BJ (cell line): ENCODE measurements at places on chromosomes 12 and 14.
A peak's percentile ranks its signal among the peaks of the same experiment; 100 is the strongest.

DNA sequence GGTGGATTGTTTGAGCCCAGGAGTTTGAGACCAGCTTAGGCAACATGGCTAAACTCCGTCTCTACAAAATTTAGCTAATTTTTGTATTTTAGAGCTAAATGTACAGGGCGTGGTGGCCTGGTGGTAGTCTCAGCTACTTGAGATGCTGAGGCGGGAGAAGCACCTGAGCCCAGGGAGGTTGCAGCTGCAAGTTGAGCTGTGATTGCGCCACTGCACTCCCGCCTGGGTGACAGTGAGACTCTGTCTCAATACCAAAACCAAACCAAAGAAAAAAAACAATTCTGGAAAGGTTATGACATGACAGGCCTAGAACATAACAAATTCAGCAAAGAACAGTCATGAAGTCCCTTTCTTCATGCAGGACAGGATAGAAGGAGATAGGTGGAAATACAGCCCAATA is 25.7 kb downstream of the WDR89 start:
- DNase-seq: no peak

GRCh38 chr14:66459603-66460002 is 26.6 kb upstream of the CCDC196 start:
- DNase-seq: no peak

- DNase-seq: no peak
These were observed 1322.3 kb upstream of the SEL1L start for GRCh38 chr14:82855912-82856391.

DNA sequence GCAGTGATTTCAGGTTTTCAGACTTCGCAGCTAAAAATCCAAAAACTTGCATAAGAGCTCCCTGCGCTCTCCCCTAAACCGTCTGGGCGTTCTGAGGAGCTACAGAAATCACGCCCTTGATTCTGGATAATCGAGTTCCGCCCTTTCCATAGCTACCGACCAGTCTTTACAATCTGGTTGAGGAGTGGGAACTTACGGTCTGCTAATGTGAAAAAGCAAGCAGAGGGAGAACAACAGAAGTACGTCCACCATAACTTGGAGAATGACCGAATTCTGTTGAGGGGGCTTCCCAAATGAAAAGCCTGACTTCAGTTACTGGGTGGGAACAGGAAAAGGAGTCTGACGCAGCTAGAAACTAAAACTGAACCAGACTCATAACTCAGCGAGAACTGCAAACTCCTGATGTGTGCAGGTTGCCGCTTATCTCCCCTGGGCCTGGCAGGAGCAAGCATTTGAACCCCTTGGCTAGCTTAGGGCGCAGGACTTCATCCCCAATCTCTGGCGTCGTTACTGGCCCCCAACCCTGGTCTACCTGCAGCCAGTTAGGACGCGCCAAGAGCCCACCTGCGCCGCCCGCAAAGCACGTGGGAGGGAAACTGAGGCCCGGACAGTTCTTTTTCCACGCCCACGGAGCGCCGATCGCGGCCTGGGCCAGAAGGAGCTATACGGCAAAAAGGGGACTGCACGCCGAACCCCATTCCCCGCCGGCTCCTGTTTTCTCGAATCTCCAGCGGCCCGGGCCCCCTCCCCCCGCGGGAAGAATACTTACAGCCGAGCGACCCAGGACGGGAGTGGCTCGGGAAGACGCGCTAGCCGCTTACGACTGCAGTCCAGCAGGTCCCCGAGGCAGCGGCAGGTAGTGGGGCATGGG is 838 bp downstream of the LRIG3 start:
- no peak for DNase-seq

GRCh38 chr12:16884056-16884455 is 278.1 kb upstream of the LMO3 start:
- no peak for DNase-seq

- DNase-seq: no peak
These were observed 73.9 kb downstream of the ITPK1 start for GRCh38 chr14:93041830-93042229.

- no peak for DNase-seq
These were observed 1.4 kb downstream of the AKAP6 start for GRCh38 chr14:32330351-32331111.

DNA sequence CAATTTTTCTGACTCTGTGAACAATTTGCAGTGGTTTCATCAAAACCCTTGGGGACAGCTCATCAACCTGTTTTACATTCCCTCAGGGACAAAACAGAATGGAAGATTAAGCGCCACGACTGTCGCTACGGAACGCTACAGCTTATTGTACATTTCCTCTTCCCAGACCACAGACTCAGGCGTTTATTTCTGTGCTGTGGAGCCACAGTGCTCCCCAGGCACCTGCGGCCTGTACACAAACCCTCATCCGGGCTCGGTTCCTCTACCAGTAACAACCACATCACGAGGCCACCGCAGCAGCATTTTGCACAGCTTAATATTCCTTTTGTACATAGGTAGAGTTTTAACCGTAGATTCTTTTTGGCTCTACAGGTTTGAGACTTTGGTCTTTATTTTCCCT is 397.4 kb upstream of the OR4E1 start:
- no peak for DNase-seq

- no peak for DNase-seq
These were observed 98.8 kb upstream of the GSC start for GRCh38 chr14:94868772-94869072.

DNA sequence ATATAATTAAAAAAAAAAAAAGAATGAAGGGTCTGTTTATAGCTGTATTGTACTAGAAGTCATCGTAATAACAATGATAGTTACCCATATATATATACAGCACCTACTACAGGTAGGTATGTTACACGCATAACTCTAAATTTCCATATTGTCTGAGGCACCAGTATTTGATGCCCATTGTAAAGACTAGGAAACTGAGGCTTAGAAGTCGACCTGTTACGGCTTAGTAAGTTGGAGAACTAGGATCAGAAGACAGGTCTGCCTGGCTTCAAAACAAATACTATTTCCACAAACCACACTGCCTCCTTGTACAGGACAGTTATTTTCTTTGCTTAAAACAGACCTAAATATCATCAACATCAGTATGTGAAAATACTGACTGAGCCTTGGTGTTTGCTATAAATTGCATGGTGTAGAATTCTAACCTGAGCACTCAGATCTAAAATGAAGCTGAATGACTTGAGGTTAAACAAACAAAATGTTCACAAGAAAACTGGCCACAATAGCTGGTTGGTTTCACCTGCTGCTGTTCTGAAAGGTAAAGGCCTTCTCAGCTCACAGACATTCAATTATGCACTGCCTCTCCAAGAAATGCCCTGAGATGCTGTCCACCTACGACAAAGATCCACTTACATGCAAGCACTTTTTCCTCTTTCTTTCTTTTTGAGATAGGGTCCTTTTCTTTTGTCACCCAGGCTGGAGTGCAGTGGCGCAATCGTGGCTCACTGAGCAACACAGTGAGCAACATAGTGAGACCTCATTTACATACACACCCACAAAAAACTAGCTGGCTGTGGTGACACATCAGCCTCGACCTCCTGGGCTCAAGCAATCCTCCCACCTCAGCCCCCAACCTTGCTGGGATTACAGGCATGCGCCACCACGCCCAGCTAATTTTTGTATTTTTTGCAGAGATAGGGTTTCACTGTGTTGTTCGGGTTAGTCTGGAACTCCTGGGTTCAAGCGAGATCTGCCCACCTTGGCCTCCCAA is 35.7 kb downstream of the SSH1 start:
- DNase-seq: no peak

GRCh38 chr12:57640175-57641042 is 7.4 kb upstream of the B4GALNT1 start:
- no peak for DNase-seq

- no peak for DNase-seq
These were observed at the start of gene TTC7B for GRCh38 chr14:90815822-90816662. TTC7B (minus strand) TSS chr14:90816430; CDS start chr14:90816295, 135 bp downstream.

- DNase-seq: no peak
These were observed 4.3 kb downstream of the PSMD9 start for GRCh38 chr12:121892673-121893561.

- DNase-seq: no peak
These were observed 394.0 kb upstream of the SYT1 start for GRCh38 chr12:78470354-78471195.

DNA sequence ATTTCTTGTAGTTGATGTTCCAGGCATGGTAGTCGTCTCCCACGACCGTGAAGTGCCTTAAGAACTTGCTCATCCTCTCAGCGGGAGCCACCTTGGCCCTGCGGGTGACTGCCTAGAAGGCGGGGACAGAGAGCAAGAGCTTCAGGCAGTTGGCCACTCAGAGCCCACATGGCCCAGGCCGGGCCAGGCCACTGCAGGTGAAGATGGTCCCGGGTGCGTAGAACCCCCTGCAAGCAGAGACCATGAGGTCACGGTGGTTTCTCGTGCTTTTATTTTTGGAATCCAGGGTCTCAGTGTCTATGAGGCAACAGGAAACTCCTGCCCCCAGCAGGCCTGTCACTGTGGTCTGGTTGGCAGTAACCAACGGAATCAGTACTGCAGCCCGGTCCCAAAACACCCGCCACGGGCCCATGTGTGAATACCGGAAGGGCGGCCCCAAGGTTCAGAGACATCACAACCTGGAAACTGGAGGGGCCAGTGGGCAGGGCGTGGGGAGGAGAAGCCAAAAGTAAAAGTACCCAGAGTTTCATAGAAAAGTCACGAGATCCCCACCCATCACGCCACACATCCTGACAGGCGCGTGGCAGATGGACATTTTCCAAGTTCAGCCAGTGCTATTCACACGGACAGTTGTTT is 27.5 kb downstream of the HVCN1 start:
- no peak for DNase-seq

DNA sequence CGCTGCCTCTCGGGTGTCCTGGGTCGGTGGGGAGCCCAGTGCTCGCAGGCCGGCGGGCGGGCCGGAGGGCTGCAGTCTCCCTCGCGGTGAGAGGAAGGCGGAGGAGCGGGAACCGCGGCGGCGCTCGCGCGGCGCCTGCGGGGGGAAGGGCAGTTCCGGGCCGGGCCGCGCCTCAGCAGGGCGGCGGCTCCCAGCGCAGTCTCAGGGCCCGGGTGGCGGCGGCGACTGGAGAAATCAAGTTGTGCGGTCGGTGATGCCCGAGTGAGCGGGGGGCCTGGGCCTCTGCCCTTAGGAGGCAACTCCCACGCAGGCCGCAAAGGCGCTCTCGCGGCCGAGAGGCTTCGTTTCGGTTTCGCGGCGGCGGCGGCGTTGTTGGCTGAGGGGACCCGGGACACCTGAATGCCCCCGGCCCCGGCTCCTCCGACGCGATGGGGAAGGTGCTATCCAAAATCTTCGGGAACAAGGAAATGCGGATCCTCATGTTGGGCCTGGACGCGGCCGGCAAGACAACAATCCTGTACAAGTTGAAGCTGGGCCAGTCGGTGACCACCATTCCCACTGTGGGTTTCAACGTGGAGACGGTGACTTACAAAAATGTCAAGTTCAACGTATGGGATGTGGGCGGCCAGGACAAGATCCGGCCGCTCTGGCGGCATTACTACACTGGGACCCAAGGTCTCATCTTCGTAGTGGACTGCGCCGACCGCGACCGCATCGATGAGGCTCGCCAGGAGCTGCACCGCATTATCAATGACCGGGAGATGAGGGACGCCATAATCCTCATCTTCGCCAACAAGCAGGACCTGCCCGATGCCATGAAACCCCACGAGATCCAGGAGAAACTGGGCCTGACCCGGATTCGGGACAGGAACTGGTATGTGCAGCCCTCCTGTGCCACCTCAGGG is 679 bp downstream of the ARF6 start:
- DNase-seq: no peak

DNA sequence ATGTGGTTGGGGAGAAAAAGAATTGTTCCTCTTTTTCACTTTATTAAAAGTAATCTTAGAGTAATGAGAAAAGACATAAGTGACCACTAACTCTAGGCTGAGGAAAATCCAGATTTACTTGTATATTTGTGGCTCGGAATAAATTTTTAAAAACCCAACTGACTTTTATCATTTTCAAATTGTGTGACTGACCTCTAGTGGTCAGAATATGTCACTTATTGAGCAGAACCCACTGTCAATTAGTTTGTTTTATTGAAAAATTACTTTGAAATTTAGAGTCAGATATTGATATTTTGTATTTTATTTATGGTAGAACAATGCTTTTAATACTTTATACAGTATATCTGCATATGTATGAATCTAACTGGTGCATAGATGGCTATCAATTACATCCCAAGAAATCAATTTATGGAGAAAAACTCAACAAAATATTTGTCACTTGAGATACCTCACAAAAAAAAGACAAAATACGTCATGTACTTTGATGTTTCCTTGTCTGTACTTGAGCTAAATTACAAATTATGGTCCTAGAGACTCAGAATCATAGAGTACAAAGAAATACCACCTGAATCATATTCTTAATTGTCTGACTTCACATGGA is 229.4 kb downstream of the CNTN1 start:
- no peak for DNase-seq

- no peak for DNase-seq
These were observed 117.4 kb downstream of the TGFB3 start for GRCh38 chr14:75864352-75864751.

DNA sequence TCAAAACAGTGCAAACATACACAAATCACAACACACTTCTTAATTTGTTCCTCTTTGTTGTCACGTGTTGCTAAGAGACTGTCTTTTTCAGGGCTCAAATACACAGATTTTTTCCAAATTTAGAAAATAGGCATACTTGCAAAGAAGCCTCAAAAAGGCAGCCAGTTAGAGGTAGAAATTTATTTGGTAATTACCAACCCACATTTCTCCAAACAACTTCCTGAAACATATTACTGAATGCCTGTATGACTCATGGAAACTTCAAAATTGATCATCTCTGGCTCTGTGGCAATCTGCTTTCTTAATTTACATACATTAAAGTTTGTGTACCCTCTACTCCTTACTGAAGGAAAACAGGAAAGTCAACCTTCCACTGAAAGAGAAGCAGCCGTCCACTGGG is 36.4 kb downstream of the PPM1H start:
- DNase-seq: no peak

GRCh38 chr12:111330800-111331752 is 37.8 kb downstream of the PHETA1 start:
- DNase-seq: peak; percentile 7

DNA sequence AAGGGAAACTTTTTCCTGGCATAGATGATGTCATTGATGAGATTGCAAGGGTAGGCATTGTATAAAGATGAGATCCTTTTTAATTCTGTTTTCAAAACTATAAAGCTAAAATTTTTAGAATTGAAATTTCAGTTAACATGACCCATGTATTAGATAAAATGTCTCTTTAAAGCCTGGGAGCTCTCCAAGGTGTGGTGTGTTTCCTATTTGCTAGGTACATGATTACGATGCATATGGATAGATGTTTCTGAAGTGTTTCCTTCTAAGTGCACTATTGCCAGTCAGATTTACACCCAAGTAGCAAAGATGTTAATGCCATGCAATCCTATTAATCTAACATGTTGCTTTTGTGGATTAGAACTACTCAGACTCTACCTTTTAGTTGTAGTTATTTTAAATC is 834.7 kb downstream of the DIO2 start:
- no peak for DNase-seq

- DNase-seq: no peak
These were observed 40.9 kb downstream of the NT5DC3 start for GRCh38 chr12:103799857-103800771.

DNA sequence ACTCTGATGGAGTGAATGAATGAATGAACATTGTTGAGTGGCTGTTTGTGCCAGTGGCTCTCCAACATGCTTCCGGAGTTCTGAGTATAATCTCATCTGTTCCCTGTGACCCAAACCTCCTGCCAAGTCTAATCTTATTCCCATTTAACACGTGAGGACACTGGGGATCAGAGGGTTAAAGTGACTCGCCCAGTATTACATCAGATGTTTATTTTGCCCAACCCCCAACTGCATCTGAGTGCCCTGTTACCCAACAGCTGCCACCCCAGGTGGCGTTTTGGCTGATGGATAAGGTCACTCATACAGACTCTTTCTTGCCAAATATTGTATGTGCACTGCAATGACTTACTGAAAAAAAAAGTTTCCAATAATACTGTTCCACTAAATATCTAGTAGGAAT is 210.9 kb downstream of the EXOC5 start:
- DNase-seq: no peak
